ENCODE measurements at places on chromosomes 6 and 20. TPM values are rescaled to one million over a fixed set of nuclear protein-coding genes. Genes with fewer than 3 reads are reported as not detected.

TFAP2D gene
- not detected for polyA plus RNA-seq

MUCL3 gene
- polyA plus RNA-seq, result 0.22 TPM

SERPINB6 gene
- 112 TPM for polyA plus RNA-seq

HLA-DOA gene
- 2.8 TPM for polyA plus RNA-seq

RHAG gene
- polyA plus RNA-seq, result 2.0 TPM

HAO1 gene
- polyA plus RNA-seq, result 0.13 TPM

IP6K3 gene
- 5.5 TPM for polyA plus RNA-seq

PM20D2 gene
- polyA plus RNA-seq, result 23.6 TPM

MRPS18B gene
- 41.8 TPM for polyA plus RNA-seq

SLC17A3 gene
- 0.42 TPM for polyA plus RNA-seq

RNF182 gene
- 4.3 TPM for polyA plus RNA-seq

LHFPL5 gene
- polyA plus RNA-seq, result not detected

C6orf15 gene
- not detected for polyA plus RNA-seq

TAGAP gene
- 0.90 TPM for polyA plus RNA-seq

TULP4 gene
- polyA plus RNA-seq, result 16.9 TPM

BCAS1 gene
- 0.54 TPM for polyA plus RNA-seq

NR2E1 gene
- polyA plus RNA-seq, result not detected

MYH7B gene
- 5.6 TPM for polyA plus RNA-seq

ADAT2 gene
- 38.8 TPM for polyA plus RNA-seq

TSBP1 gene
- polyA plus RNA-seq, result 0.15 TPM

GTSF1L gene
- polyA plus RNA-seq, result not detected

JAG1 gene
- 52.7 TPM for polyA plus RNA-seq

ATG5 gene
- polyA plus RNA-seq, result 39.5 TPM

PAX1 gene
- polyA plus RNA-seq, result 0.22 TPM

LTB gene
- 4.7 TPM for polyA plus RNA-seq

FRMD1 gene
- polyA plus RNA-seq, result 6.3 TPM

MLIP gene
- polyA plus RNA-seq, result 1.8 TPM

THBD gene
- polyA plus RNA-seq, result 38.8 TPM

PRL gene
- polyA plus RNA-seq, result 0.14 TPM

HSPA1A gene
- 56.8 TPM for polyA plus RNA-seq

PRR18 gene
- polyA plus RNA-seq, result 0.43 TPM

OR2J3 gene
- polyA plus RNA-seq, result not detected

MEI4 gene
- polyA plus RNA-seq, result 0.12 TPM

SLCO4A1 gene
- 0.68 TPM for polyA plus RNA-seq

PCNA gene
- 122 TPM for polyA plus RNA-seq

GRM1 gene
- polyA plus RNA-seq, result 0.05 TPM

All from right lung (tissue), 10 donors.